ENCODE measurements at places on chromosomes 12 and 14.
A peak's percentile ranks its signal among the peaks of the same experiment; 100 is the strongest.

DNA sequence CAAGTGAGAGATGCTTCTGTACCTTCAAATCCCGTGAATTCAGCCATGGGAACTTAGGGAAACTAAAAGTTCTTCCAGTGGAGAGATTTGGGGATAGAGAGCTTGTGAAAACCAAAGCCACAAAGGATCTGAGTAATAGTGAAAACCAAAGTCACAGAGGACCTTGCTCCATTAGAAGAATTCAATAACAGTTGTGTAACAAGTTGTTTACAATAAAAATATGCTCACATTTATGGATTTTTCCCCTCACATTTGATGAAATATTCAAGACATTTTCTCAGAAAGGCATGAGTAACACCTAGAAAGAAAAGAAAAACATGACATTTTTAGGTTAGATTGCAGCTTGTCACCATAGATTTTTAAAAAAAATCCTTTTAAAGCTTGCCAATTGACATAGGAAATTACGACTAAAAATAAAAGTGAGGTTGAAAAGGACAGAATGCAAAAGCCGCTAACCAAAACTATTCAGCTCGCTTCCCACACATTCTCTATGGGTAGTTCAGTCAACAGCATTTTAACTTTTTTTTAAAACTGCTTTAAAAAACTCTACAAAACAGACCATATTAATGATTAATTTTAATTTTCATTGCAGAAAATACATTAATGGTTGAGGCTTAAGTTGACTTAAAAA lies 113.2 kb downstream of the CAND1 start:
- H3K27ac ChIP-seq: no peak overlapping the region
- no peaks in the 10 kb centered on the region for H3K36me3 ChIP-seq
- H3K27me3 ChIP-seq: no peaks in the 10 kb centered on the region
- H3K4me3 ChIP-seq: no peak overlapping the region

GRCh38 chr12:9662488-9662887 lies 7.0 kb upstream of the CLEC2D start:
- DNase-seq: no peak
- no peak overlapping the region for H3K4me3 ChIP-seq
- peak overlapping the region; percentile 38 for H3K27ac ChIP-seq
- H3K4me1 ChIP-seq: peaks cover 57% of the 10 kb centered on the region
- H3K27me3 ChIP-seq: no peaks in the 10 kb centered on the region

- no peaks in the 10 kb centered on the region for H3K4me1 ChIP-seq
- H3K27me3 ChIP-seq: no peaks in the 10 kb centered on the region
- DNase-seq: no peak
- H3K27ac ChIP-seq: no peak overlapping the region
- no peaks in the 10 kb centered on the region for H3K36me3 ChIP-seq
Observed at GRCh38 chr14:101499080-101499479, 62.2 kb upstream of the DIO3 start.

DNA sequence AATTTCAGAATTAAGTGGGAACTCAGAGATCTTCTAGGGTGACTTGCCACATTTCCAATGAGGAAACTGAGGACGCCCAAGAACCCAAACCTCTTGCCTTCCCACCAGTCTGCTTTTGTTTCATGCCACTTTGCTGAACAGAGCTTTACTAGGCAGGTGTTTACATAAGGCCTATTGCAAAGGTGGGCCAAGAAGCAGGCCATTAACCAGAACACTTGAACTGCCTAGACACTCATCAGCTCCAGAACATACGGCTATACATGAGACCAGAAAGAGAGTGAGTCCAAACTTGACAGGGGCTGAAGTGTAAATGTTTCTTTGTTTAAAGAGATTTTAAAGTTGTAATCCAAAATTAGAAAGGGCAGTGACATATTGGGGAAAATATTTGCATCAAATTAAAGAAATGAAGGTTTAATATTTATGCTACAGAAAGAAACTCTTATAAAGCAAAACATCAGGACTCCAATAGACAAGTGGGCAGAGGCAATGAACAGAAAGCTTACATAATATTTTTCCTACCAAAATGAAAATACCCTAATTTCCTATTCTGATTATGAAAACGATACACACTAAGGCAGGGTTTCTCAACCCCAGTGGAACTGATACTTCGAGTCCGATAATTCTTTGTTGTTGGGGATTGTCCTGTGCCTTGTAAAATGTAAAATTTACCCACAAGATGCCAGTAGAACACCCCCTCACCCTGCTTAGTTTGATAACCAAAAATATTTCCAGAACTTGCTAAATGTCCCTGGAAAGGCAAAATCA lies 11.7 kb downstream of the BATF start:
- peak overlapping the region; percentile 32 for H3K27ac ChIP-seq
- no peak for DNase-seq
- peaks cover 31% of the 10 kb centered on the region for H3K4me1 ChIP-seq
- no peaks in the 10 kb centered on the region for H3K27me3 ChIP-seq
- peaks cover 19% of the 10 kb centered on the region for H3K36me3 ChIP-seq

DNA sequence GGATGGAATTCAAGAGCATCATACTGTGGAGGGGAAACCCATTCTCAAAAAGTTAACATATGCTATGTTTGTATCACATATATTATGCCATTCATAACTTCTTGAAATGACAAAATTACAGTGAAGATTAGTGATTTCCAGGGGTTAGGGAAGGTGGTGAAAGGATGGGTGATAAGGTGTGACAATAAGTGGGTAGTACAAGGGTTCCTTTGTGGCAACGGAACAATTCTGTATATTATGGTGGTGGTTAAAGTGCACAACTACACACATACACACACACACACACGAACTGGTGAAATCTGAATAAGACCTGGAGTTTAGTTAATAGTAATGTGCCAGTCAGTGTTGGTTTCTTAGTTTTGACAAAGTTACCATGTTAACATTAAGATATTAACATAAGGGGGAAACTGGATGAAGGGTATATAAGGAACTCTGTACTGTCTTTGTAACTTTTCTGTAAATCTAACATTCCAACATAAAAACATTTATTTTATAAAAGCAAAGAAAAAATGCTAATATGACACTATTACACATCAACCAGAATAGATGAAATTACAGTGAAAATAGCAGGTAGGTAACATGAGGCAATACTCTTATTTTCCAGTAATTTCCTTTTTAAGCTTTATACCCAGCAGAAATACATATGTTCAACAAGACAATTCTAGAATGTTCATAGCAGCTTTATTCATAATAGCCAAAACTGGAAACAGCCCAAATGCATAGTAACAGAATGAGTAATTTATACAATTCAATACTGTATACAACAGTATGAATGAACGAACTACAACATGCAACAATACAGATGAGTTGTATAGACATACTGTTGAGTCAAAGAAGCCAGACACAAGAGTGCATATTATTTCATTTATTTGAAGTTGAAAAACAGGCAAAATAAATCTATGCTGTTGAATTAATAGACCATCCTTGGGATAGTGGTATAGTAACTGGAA lies 44.0 kb upstream of the OR5AU1 start:
- H3K27ac ChIP-seq: no peak overlapping the region
- no peak for DNase-seq
- H3K27me3 ChIP-seq: no peaks in the 10 kb centered on the region
- H3K36me3 ChIP-seq: no peaks in the 10 kb centered on the region

- H3K4me3 ChIP-seq: no peak overlapping the region
- H3K4me1 ChIP-seq: no peaks in the 10 kb centered on the region
- no peak for DNase-seq
- no peaks in the 10 kb centered on the region for H3K27me3 ChIP-seq
- H3K27ac ChIP-seq: no peak overlapping the region
Observed at GRCh38 chr14:46051796-46052195, 599.8 kb downstream of the RPL10L start.

GRCh38 chr12:110555577-110556406 lies 27.3 kb downstream of the PPTC7 start:
- peaks cover 10% of the 10 kb centered on the region for H3K36me3 ChIP-seq
- DNase-seq: no peak
- no peaks in the 10 kb centered on the region for H3K27me3 ChIP-seq
- H3K27ac ChIP-seq: no peak overlapping the region

- no peaks in the 10 kb centered on the region for H3K27me3 ChIP-seq
- peaks cover 24% of the 10 kb centered on the region for H3K4me1 ChIP-seq
- peak overlapping the region; percentile 87 for H3K27ac ChIP-seq
- DNase-seq: no peak
- peak overlapping the region; percentile 54 for H3K4me3 ChIP-seq
Observed at GRCh38 chr12:119989361-119989730, 310 bp downstream of the BICDL1 start.

DNA sequence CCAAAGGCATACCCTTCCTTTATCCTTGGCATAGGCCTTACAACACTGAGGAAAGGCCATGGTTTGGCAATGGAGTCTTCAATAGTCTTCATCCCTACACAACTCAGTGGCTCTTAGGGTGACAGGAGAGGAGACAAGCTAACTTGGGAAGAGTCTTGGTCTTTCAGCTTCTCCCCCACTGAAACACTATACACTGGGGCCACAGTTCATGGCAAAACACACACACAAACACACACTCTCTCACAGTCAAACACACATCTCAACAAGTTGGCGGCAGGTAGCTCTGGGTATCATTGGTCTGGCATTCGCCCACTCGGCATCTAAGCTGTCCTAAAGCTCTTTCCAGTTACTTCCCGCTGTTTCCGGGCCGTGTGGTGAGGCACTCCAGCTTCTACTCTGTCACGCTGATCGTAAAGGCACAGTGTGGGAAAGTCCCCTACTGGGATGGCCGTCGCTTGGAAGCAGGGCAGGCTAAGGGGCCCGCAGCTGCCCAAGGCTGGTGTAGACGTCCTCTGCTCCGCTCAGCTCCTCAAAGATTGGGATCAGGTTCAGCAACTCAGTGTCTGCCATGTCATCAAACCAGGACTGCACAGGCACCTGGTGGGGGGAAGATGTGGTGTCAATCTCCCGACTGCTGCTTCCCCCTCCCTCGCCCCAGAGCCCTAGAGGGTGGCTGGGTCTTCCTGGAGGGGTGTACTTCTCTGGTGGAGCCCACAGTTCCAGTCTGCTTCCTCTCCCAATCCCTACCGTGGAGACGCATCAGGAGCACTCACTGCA lies 4.8 kb upstream of the AVIL start:
- no peaks in the 10 kb centered on the region for H3K27me3 ChIP-seq
- H3K36me3 ChIP-seq: peaks cover 75% of the 10 kb centered on the region

- no peak overlapping the region for H3K4me3 ChIP-seq
- no peaks in the 10 kb centered on the region for H3K36me3 ChIP-seq
- H3K27me3 ChIP-seq: no peaks in the 10 kb centered on the region
- H3K27ac ChIP-seq: no peak overlapping the region
- no peak for DNase-seq
Observed at GRCh38 chr14:54493293-54493692, 4.5 kb upstream of the GMFB start.

- DNase-seq: no peak
- no peak overlapping the region for H3K4me3 ChIP-seq
Observed at GRCh38 chr12:90690120-90690519, 264.9 kb downstream of the CCER1 start.

- H3K27me3 ChIP-seq: no peaks in the 10 kb centered on the region
- peaks cover 82% of the 10 kb centered on the region for H3K36me3 ChIP-seq
- H3K27ac ChIP-seq: no peak overlapping the region
- DNase-seq: no peak
Observed at GRCh38 chr12:67656251-67656650, 7.7 kb downstream of the DYRK2 start.

- H3K4me3 ChIP-seq: no peak overlapping the region
- no peak for DNase-seq
- no peaks in the 10 kb centered on the region for H3K27me3 ChIP-seq
Observed at GRCh38 chr12:20044351-20044750, 324.0 kb upstream of the PDE3A start.

GRCh38 chr12:104399740-104400612 lies 56.8 kb upstream of the CHST11 start:
- no peaks in the 10 kb centered on the region for H3K36me3 ChIP-seq
- H3K27ac ChIP-seq: no peak overlapping the region
- no peak overlapping the region for H3K4me3 ChIP-seq
- H3K4me1 ChIP-seq: no peaks in the 10 kb centered on the region
- H3K27me3 ChIP-seq: no peaks in the 10 kb centered on the region
- no peak for DNase-seq

DNA sequence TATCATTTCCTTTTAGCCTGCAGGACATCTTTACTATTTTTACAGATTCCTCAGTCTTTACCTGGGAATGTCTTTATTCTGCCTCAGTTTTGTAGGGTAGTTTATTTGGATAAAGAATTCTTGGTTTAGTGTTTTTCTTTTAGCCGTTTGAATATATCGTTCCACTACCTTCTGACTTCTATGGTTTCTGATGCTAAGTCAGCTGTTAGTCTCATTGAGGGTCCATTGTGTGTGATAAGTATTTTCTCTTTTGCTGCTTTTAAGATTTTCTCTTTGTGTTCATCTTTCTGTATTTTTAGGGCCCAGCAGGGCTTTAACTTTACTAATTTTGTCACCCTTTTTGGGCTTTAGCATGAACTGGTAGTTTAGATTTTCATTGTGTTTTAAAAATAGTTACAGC lies 113.5 kb downstream of the MNAT1 start:
- no peak overlapping the region for H3K4me3 ChIP-seq
- no peaks in the 10 kb centered on the region for H3K27me3 ChIP-seq
- H3K4me1 ChIP-seq: no peaks in the 10 kb centered on the region
- H3K27ac ChIP-seq: no peak overlapping the region

- no peak overlapping the region for H3K4me3 ChIP-seq
- DNase-seq: no peak
- no peaks in the 10 kb centered on the region for H3K36me3 ChIP-seq
- no peak overlapping the region for H3K27ac ChIP-seq
- peaks cover 23% of the 10 kb centered on the region for H3K27me3 ChIP-seq
Observed at GRCh38 chr14:103142721-103143302, 19.6 kb downstream of the TNFAIP2 start.

GRCh38 chr12:124778411-124778810 lies 85.3 kb downstream of the SCARB1 start:
- H3K4me3 ChIP-seq: no peak overlapping the region
- H3K27ac ChIP-seq: no peak overlapping the region
- no peaks in the 10 kb centered on the region for H3K36me3 ChIP-seq
- DNase-seq: no peak
- H3K27me3 ChIP-seq: no peaks in the 10 kb centered on the region

DNA sequence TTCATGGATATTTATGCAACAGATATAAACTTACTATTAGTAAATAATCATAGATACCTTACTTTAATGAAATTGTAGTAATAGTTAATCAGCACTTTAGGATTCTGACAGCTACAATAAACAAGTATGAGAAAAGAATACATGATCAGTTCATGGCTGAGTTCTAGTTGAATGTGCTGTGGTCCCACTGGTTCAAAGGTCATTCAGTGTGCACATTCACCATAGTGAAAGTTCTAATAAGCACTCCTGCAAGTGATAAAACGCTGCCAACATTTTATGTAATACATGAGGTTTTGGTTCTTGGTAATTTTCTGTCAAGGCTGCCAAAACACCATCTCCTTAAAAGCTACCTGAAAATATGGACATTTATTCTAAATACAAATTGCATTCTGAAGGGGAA lies 92.6 kb downstream of the NUMB start:
- H3K27me3 ChIP-seq: no peaks in the 10 kb centered on the region
- no peaks in the 10 kb centered on the region for H3K4me1 ChIP-seq
- no peak for DNase-seq
- H3K4me3 ChIP-seq: no peak overlapping the region

- H3K4me1 ChIP-seq: peaks cover 12% of the 10 kb centered on the region
- no peaks in the 10 kb centered on the region for H3K36me3 ChIP-seq
- no peak overlapping the region for H3K27ac ChIP-seq
- DNase-seq: no peak
- H3K27me3 ChIP-seq: peaks cover 67% of the 10 kb centered on the region
- H3K4me3 ChIP-seq: peak overlapping the region; percentile 10
Observed at GRCh38 chr12:21941506-21942376, 515 bp upstream of the ABCC9 start.

Data from CD4-positive, alpha-beta T cell (primary cell).